AG04449 (cell line): ENCODE measurements at places on chromosomes 7 and 10.

- no peak for DNase-seq
Observed at GRCh38 chr10:98492763-98493162, 46.0 kb upstream of the HPS1 start.

- DNase-seq, result peak; percentile 7
Observed at GRCh38 chr10:61284222-61284890, 168.8 kb downstream of the TMEM26 start.

DNA sequence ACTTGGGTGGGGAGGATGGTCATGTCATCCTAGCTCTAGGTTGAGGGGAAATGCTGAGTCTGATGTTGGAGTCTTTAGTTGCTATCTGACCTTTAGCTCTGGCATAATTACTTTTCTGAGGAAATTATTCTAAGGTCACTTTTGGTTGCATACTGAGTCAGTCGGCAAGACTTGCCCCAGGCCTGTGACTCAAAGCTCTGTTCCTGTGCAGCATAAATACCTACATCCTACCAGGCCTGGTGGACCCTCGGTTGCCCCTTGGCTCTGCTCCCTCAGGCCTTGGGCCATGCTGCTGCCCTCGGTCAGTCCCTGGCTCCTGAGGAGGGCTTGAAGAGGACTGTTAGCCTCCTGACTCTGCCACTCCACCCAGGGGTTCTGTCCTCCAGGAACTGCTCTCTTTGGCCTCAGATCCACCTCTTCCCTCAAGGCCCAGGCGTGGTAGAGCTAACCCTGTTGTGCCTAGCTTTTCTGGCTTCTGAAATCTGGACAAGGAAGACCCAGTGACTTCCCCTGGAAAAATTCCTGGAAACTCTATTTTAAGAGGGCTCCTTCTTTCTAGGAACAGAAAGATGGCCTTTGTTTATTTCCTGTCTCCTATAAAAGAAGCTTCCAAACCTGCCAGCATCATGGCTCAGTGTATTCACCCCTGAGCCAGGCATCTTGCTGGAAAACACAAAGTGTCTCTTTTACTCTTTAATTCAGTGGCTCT is 71.2 kb downstream of the TMEM178B start:
- no peak for DNase-seq

GRCh38 chr7:18393465-18394118 is 102.0 kb upstream of the HDAC9 start:
- no peak for DNase-seq

- no peak for DNase-seq
Observed at GRCh38 chr7:70787771-70788170, 344.2 kb upstream of the GALNT17 start.

DNA sequence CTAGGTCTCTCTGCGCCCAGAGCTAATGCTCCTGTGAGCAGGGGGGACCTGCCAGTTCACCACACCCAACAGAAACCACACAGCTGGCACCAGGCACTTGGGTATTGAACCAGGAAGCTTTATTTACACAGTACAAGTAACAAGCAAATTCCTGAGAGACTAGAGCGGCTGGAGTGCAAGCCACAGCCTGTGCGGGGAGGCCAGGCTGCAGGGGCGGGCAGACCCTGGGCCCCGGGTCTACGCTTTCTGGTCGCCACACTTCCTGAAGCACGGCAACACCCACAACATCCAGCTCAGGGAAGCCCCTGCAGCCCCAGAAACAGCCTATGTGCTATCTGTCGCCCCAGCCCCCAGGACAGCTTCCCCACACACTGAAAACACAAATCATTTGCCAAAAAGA is 125.0 kb downstream of the FAM53B start:
- no peak for DNase-seq

DNA sequence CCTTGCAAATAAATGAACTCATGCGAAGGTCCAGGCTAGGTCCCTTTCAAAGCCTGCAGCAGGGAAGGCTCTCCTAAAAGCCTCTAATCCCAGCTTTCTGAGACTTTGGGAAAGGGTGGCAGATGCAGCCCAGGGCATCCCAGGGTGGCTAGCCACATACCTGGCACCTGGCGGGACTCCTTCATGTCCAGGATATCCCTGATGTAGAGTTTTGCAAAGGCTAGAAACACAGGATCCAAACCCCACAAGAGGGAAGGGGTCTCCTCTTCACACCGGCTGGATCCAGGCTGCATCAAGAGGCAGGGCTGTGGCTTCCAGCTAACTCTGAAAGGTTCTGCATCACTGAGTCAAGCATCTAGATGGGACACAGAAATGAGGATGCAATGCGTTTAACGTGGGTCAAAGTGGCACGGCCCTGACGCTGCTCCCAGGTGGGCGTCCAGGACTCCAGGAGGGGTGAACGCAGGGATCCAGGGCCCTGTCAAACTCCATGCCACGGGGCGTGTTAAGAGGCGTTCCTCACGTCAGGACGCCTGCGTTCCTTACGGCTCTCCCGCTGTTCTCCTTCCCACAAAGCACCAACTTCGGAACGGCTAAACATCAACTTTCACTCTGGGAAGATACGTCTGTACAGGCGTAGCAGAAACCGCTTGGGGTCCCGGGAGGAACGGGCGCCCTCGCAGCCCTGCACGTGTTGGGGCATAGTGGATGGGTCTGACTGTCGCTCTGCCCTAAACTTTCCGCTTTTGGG is 507 bp downstream of the STN1 start:
- DNase-seq, result no peak

GRCh38 chr7:22865602-22865960 is 42.9 kb upstream of the TOMM7 start:
- DNase-seq, result no peak

- no peak for DNase-seq
Observed at GRCh38 chr7:132450188-132450587, 126.1 kb downstream of the PLXNA4 start.

DNA sequence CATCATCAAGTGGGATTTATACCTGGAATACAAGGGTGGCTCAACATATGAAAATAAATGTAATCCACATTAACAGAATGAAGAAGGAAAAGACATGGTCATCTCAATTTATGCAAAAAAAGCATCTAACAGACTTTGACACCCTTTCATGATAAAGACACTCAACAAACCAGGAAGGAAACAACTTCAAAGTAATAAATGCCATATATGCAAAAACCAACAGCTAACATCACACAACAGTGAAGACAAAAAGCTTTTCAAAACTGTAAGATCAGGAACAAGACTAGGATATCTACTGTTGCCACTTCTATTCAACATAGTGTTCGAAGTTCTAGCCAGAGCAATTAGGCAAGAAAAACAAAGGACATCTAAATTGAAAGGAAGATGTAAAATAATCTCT is 22.9 kb downstream of the TNPO3 start:
- no peak for DNase-seq

GRCh38 chr10:130814610-130815009 is 496.9 kb downstream of the TCERG1L start:
- DNase-seq, result no peak

DNA sequence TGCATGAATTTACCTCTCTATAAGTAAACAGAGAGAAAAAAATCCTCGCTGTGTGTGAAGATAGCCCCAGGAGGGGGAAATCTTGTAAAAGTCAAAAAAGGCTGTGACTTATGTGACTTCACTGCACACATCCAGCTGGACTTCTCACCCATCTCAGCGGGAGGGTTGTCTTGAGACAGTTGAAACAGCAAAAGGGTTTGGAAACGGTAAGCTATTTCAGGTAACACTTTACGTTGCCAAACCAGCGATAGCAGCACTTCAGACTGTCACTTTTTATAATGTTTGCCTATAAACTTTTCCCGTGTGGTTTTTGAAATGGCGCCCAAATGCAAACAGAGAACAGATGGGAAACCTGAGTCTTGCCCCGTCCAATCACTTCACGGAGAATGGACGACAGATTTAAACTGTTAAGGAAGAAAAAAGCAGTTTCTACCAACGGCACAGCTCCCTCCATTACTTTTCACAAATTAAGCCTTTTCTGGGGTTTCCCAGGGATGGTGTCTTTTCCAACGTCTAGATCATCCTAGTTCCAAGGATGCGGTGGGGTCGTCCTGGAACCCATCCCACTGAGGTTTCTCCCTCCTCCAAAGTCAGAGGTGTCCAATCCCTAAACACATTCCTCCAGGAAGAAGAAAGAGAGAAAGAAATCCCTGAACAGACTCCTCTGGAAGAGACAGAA is 25.2 kb downstream of the FGFR2 start:
- DNase-seq, result no peak

DNA sequence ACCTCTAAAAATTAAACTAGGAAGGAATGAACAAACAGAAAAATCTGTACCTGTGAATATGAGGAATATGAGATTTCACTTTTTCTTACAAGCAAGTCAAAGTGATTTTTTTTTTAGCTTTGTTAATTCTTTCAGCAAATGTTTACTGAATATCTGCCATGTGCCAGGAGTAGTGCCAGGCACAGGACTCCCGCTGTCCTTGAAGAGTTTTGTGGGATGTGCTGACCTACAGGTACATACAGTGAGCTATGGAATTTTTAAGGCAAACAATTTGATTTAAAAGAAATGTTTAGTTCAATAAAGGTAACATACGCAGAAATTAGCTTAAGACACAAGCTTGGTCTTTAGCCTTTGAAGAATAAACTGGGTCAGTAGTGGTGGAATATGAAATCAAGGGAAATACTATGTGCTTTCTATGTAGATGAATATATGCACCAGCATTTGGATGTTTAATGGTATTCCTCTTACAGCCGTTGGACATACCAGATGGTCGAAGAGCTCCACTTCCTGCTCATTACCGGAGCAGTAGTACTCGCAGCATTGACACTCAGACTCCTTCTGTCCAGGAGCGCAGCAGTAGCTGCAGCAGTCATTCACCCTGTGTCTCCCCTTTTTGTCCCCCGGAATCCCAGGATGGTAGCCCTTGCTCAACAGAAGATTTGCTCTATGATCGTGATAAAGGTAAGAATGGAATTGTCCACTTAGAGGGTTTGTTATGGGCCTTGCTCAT is 102.0 kb downstream of the GLCCI1 start:
- no peak for DNase-seq

DNA sequence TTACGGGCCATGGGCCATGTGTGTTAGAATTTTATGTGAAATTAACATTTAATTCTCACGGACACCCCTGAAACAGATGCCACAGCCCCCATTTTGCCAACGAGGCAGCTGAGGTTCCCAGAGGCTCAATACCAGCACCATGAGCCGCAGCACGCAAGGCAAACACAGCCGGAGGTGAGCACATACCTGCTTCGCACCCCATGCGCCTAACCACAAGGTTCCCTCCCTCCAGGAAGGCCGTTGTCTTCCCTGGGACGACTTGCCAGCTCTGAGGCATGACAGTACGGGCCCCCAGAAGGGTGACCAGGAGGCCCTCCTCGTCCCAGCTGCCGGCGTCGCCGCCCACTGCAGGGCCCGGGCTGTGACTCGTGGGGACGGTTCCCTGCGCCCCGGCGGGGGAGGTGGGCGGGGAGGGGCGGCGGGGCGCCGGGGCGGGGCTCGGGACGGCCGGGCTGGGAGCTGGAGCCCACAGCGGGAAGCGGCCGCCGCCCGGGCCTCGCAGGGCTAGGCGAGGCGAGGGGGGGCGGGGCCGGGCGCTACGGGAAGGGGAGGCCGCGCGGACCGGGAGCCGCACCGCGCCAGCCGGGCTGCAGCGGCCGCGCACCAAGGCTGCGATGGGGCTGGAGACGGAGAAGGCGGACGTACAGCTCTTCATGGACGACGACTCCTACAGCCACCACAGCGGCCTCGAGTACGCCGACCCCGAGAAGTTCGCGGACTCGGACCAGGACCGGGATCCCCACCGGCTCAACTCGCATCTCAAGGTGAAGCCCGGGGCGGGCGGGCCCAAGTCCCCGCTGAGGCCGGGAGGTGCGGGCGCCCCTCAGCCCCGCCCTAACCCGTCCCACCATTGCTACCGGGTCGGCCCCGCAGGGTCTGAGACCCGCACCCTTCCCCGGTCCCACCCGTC is at the start of gene CAV2:
Gene CAV2 (plus strand): TSS at position 571 of the 910 bp plus-strand sequence. CDS start 44 bp downstream, at position 615.
- no peak for DNase-seq

DNA sequence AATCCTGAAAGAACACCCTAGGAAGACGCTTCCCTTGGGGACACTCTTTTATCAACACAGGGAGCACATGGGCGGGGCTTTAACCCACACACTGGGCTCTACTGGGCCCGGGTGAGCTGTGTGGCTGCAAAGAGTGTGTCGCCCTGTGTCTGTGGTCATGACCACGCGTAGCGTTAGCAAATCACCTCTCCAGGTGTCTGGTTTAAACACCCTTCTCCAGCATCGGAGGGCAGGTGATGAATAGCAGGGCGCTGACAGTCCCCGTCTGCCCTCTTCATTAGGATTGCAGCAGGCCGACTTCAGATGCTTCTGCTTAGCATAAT is 127.7 kb downstream of the ADARB2 start:
- DNase-seq, result no peak

- DNase-seq, result peak; percentile 21
Observed at GRCh38 chr7:132472463-132473120, 103.7 kb downstream of the PLXNA4 start.

GRCh38 chr10:4344492-4344994 is 481.5 kb upstream of the AKR1E2 start:
- peak; percentile 100 for DNase-seq

DNA sequence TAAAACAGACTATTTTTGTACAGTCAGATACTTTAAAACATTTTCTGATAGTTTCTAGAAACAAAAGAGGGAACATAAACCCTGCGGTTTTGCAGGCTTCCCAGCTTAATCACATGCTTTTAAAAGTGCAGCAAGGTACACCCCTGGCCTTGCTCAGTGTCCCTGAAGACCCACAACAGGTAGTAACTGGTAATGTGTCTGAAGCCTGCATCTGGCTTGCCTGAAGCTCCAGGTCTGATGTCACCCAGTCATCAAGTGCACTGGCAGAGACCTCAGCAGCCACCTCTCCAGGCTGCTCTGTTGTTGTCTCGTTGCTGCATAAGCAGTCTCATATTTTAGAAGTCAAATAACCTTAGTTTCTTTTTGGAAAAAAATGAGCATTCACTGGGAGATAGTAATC is 376.1 kb upstream of the MTPN start:
- no peak for DNase-seq

DNA sequence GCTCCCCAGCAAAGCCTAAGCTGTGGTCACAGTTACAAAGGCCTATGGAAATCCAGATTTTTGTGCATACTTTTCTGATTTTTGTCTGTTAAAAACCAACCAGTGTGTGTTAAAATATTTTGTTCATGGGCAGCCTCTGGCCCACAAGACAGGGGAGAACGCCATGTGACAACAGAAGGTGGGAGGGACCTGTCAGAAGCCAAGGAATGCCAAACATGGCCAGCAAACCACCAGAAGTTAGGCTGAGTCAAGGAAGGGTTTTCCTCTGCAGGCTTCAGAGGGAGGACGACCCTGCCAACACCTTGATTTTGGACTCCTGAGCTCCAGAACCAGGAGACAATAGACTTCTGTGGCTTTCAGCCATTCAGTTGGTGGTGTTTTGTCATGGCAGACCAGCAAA is 127.3 kb downstream of the CUL2 start:
- DNase-seq, result no peak

GRCh38 chr10:44925224-44925623 is 14.1 kb downstream of the TMEM72 start:
- DNase-seq, result no peak

DNA sequence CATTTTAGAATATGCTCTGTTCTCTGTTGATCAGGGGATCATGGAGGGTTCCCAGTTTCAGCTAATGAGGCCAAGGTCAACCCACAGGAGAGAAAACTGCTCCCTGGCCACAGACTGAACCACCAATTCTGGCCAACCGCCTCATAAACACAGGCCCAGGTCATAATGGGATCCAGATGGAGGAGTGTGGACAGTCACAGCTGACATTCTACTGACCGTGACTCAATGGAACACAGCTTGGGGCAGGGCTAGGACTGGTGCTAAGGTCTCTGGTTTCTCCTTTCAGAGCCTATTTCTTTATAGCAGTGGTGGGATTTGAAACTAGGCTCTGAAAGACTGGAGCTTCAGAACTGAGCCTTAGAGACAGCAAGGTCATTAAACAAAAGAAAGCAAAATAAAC is 68.3 kb downstream of the HIPK2 start:
- DNase-seq, result no peak
